ENCODE measurements at places on chromosomes 7 and 10. TPM values are rescaled to one million over a fixed set of nuclear protein-coding genes. Genes with fewer than 3 reads are reported as not detected.

The EPHA1 gene
- 16.7 TPM for total RNA-seq

The GATA3 gene
- 0.18 TPM for total RNA-seq

The SEMA3D gene
- 20.9 TPM for total RNA-seq

The VPS41 gene
- total RNA-seq = 75.5 TPM

The H2BK1 gene
- total RNA-seq = not detected

Measured in stomach (tissue), 19 donors.